ENCODE measurements at places on chromosomes 5 and 9. TPM values are rescaled to one million over a fixed set of nuclear protein-coding genes. Genes with fewer than 3 reads are reported as not detected.

DNA sequence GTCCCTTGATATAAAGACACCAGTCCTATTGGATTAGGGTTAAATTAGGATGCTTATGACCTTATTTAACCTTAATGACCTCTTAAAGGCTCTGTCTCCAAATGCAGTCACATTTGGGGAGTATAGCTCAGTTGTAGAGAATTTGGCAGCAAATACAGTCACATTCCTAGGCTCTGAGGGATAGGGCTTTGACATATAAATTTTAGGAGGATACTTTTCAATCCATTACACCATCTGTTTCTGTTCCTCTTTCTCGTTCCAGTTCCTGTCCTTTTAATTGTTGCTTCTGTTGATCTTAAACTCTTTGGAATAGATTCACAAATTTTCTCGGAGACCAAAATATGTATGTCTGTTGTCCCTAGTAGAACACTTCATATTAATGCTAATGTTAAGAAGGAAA lies 390.0 kb upstream of the PCSK5 start:
- no peak for DNase-seq

GRCh38 chr9:121518634-121519033 lies 19.0 kb upstream of the GGTA1 start:
- no peak for DNase-seq

DNA sequence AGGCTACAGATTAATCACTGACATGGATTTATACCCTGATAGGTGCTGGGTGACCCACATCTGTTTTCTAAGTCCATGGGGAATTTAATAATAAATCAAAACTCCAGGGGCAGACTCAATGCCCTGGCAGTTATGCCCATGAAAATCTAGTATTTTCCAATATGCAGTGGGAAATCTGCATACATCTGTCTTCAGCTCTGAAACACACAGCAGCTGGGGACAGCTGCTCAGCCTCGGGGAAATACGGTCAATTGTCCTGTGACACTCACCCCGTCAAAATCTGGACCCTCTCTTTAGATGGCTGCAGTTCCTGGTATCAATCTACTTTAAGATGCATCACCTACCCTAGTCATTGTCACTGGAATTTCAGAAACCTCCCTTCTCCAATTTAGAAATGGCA lies 12.7 kb upstream of the C1QTNF3 start:
- peak; percentile 26 for DNase-seq

- peak; percentile 5 for DNase-seq
Observed at GRCh38 chr5:86684222-86684621, 66.5 kb downstream of the COX7C start.

DNA sequence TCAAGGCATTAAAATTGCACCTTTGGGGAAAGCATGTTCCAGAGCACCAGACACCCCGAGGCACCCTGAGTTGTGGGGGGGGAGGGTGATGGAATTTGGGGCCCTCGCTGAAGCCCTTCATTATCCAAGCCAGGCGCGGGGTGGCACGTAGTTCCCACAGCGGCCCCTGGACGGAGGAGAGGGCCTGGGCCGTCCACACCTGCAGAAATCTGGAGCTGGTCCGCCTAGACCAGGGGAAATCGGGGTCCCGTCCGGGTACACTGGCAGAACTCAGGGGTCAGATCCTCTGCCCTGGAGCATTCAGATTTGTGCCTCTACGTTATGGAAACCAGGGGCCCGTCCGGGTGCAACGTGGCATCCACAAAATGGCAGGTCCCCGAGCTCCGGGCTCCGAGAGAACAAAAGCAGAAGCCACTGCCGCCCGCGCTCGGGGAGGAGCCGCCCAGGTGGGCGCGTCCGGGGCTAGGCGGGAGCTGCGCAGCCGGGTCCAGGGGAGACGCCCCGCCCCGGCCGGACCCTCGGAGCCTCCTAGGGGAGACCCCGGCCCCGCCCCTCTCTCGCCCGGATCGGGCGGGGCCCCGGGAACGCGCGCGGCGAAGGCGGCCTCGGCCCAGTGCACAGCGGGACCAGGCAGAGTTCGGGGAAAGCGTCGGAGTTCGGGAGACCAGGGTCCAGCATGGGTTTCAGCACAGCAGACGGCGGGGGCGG lies at the start of gene PLEKHG4B:
PLEKHG4B (plus strand) TSS at position 613 of the 708 bp plus-strand sequence; CDS start at position 677, 64 bp downstream.
- no peak for DNase-seq

- no peak for DNase-seq
Observed at GRCh38 chr5:112863549-112863948, 2.5 kb downstream of the SRP19 start.

GRCh38 chr5:56059854-56060253 lies 65.1 kb upstream of the IL6ST start:
- no peak for DNase-seq

DNA sequence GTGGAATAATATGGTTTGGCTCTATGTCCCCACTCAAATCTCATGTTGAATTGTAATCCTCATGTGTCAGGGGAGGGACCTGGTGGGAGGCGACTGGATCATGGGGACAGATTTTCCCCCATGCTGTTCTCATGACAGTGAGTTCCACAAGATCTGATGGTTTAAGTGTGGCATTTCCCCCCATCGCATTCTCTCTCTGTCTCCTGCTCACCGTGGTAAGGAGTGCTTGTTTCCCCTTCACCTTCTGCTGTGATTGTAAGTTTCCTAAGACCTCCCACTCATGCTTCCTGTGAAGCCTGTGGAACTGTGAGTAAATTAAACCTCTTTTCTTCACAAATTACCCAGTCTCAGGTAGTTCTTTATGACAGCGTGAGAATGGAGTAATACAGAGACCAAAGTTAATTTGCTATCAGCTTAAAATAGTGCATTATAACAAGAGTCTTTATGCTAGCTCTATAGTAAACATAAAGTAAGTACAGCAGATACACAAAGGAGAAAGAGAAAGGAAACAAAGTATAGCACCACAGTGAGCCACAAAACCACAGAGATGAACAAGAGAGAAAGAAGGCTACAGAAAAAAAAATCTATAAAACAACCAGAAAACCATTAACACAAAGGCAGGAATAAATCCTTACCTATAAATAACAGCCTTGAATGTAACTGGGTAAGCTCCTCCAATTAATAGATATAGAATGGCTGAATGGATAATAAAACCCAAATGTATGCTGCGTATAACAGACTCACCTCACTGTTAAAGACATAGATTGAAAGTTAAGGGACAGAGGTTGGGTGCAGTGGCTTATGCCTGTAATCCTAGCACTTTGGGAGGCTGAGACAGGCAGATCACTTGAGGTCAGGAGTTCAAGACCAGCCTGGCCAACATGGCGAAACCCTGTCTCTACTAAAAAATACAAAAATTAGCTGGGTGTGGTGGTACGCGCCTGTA lies 39.7 kb downstream of the RAPGEF6 start:
- DNase-seq, result no peak

DNA sequence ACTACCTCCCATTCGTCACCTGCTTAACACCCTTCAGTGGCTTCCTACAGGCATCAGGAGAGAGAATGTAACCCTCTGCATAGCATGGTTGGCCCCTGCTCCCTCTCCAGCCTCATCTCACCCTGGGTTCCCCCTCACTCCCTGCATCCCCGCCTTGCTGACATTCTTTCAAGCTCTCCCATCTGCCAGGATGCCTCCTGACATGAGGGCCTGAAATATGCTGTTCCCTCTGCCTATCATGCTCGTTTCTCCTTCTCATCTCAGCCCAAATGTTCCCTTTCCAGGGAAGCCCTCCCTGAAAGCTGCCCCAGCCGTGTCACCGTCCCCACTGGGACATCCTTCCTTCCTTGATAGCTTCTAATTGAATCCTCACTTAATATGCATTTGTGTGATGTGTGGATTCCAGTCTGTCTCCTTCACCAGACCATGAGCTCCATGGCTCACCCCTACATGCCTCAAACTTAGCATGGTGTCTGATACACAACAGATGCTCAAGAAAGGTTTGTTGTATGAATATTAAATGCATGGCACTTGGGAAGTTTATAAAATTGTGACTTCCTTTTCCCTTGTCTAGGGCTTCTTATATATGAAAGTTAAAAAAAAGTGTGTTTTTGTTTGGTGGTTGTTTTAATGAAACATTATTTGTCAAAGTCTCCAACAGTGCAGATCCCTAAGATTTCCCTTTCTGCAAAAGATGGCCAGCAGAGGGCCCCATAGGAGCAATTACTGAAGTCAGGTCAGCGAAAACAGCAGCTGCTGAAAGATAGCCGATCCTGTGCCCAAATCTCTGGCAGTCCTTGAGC lies 7.3 kb upstream of the C5orf58 start:
- DNase-seq, result peak; percentile 58

- peak; percentile 98 for DNase-seq
Observed at GRCh38 chr5:123700624-123701287, 188.8 kb downstream of the CSNK1G3 start.

DNA sequence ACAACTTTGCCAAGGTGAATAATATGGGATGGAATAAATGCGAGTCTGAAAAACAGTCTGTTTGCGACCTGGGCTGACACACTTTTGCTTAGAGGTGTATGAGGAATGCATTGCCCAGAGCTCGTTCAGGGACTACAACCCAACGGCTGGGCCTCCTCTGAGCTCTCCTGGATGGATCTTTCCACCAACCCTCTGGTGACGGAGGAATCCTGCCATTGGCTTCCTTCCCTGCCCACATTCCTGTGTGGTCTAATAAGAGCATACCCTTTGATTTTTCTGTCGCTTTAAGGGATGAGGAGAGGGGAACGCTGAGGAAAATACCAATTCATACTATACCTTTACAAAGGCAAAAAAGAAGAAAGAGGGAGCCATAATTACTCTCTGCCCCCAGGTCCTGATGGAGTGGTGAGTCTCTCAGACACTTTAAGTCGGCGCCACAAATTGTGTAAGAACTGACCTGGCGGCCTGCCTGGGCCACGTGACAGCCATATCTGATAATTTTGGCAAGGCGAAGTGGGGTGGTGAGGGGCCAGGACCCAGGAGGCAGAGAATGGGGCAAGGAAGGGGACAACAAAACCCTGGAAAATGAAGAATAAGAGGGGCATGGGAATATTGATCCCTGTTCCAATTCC lies 265.2 kb upstream of the MSX2 start:
- DNase-seq, result no peak

OTULINL gene
- total RNA-seq, result 0.58 TPM

UBE2D2 gene
- 80.0 TPM for total RNA-seq

All from LHCN-M2 (cell line).